ENCODE measurements at places on chromosomes 12 and 14. TPM values are rescaled to one million over a fixed set of nuclear protein-coding genes. Genes with fewer than 3 reads are reported as not detected.

- H3K27me3 ChIP-seq: no peaks in the 10 kb centered on the region
- DNase-seq: no peak
These were observed 170.6 kb upstream of the DIO2 start for GRCh38 chr14:80381807-80382363.

DNA sequence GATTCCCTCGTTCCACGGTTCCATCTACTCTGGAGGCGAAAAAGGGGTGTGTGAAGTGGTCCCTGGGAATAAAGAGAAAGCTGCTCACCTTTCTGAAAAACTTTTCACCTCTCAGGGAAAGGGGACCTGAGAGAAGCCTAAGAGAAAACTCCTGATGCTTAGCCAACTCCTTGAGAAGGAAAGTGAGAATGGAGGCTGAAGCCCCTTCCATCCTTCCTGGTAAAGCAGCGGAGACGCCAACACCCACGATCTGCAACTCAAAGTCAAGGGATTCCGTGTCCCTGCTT is 110.0 kb downstream of the ARF6 start:
- H3K4me1 ChIP-seq: peaks cover 57% of the 10 kb centered on the region
- no peaks in the 10 kb centered on the region for H3K27me3 ChIP-seq
- H3K4me3 ChIP-seq: peak overlapping the region; percentile 57
- H3K36me3 ChIP-seq: no peaks in the 10 kb centered on the region
- no peak for DNase-seq

DNA sequence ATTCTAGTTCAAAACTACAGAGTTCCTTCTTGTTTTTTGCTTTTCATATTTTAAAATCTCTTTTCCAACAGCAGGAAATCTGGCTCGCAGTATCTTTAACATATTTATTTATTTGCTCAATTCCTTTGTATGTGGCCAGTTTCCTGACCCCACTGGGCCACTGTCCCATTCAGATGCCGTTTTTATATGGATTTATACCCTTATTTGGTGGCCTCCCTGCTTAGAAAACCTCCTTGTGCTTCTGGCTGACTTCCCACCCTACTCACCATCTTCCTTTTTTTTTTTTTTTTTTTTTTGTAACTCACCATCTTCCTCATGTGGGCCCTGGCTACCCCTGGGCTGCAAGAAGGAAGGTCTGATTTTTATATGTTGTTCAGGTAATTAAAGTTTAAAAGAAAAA is 53.9 kb downstream of the TTLL5 start:
- DNase-seq: no peak
- H3K4me1 ChIP-seq: peaks cover 55% of the 10 kb centered on the region
- no peaks in the 10 kb centered on the region for H3K27me3 ChIP-seq

DNA sequence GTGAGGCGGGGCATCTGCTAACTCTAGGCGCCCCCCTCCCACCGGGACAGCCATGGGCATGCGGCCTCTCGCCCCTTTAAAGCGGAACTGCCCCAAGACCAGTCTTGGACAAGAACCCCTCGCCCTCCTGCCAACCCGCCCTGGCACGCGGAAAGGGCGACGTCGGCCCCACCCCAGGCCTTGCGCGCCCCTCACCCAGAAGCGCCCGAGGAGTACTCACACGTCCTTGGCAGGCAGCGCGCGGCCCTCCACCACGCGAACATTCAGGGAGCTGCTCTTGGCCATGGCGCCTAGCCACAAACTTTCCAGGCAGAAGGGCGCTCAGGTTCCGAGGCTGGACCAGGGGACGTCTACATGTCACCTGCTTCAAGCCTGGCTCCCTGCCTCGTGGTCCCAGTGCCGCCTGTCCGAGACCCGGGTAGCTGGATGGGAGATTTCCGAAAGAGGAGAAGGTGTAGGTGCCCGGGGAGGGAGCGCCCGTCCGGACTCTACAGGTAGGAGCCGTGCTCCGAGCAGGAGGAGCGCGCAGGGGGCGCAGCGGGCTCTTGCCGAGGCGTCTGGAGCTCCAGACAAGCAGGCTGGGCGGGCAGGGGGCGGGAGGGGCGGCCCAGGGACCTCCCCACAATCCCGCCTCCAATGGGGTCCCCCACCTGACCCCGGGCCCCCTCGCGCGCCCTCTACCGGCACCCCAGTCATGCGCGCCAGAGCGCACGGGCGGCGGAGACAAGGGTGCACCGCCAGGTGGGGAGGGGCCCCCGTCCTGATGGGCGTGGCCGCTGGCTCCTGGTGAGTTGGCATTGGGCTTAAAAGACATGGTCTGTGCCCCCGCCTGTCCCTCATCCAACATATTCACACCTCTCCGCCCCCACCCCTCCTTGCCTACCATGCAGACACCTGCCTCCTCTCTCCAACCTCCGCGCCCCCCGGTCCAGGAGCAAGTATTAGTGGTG is at the start of gene RASAL1:
Gene RASAL1, minus strand, starts transcription at position 584 of the 950 bp plus-strand sequence. Its CDS starts 299 bp downstream, at position 285.
- no peaks in the 10 kb centered on the region for H3K36me3 ChIP-seq
- no peak for DNase-seq
- peak within 1 kb of the TSS; percentile 9 for H3K4me3 ChIP-seq
- H3K4me1 ChIP-seq: no peaks in the 10 kb centered on the region

GRCh38 chr12:52097045-52097666 is 17.7 kb downstream of the SMIM41 start:
- DNase-seq: no peak
- no peaks in the 10 kb centered on the region for H3K4me1 ChIP-seq
- H3K27me3 ChIP-seq: peaks cover 46% of the 10 kb centered on the region

DNA sequence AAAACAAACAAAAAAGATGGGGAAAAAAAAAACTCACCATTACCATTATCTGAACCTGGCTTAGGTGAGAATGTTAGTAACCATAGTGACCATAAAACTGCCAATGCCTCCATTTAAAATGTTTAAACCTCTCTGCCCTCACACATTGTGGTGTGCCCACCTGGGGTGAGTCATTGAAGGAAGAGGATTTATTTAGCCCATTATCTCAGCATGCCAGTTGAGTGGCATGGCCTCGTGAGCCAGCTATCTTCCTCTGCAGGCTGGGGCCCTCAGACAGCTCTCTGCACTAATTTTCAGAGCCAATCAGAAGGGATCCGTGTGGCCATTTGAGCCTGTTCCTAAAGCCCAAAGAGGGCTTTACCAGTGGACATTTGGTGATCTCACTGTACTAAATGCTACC is 81.8 kb upstream of the CCDC198 start:
- no peaks in the 10 kb centered on the region for H3K4me1 ChIP-seq
- H3K27ac ChIP-seq: no peak overlapping the region
- no peak overlapping the region for H3K4me3 ChIP-seq
- no peak for DNase-seq

DNA sequence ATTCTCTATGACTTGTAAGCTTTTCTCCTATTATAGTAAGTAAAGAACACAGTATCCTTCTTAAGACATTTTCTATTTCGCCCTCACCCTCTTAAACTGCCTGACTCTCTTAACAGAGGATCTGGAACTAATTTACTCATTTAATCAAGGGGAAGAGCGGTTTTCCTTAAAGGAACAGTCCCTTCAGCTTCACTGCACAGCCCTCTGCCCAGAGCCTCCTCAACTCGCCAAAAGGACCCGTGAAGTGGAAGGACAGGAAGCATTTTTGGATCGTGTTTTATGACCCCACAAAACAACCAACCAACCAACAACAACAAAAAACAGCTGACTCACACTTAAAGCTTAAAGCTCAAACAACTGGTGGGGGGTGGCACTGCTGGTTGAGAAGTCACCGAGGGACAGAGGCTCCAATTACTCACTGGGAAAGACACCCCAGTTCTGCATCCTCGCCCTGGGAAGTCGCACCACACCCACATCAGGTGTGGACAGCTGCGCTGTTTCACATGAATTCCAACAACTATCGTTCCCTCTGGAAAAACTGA is 35.7 kb downstream of the NID2 start:
- H3K36me3 ChIP-seq: peaks cover 23% of the 10 kb centered on the region
- no peak overlapping the region for H3K4me3 ChIP-seq
- no peak for DNase-seq
- H3K27me3 ChIP-seq: no peaks in the 10 kb centered on the region
- H3K27ac ChIP-seq: peak overlapping the region; percentile 81

GRCh38 chr12:116053479-116054200 is 223.9 kb downstream of the MED13L start:
- H3K27me3 ChIP-seq: no peaks in the 10 kb centered on the region
- H3K36me3 ChIP-seq: no peaks in the 10 kb centered on the region
- H3K27ac ChIP-seq: peak overlapping the region; percentile 37
- DNase-seq: no peak
- H3K4me1 ChIP-seq: peaks cover 58% of the 10 kb centered on the region

GRCh38 chr12:132583736-132584135 is 26.6 kb downstream of the LRCOL1 start:
- no peak overlapping the region for H3K4me3 ChIP-seq
- H3K36me3 ChIP-seq: peaks cover 5% of the 10 kb centered on the region
- H3K27ac ChIP-seq: no peak overlapping the region
- no peak for DNase-seq

DNA sequence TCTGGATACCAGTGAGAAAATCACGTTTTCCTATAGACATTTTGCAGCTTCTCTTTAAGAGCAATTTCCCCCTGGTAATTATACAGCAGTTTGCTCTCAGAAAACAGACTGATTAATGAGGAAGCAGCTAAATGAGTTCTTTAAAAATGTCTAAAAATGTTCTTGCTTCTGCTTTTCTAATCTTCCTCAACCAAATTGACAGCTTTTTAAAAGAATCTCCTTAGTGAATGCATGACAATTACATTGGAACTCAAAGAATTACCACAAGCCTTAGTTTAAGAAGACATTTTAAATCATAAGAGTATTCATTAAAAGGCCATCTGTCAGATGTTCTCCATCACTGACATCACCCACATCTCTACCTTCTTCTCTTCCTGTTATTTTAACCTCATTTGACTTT is 135.8 kb upstream of the PLXNC1 start:
- H3K4me3 ChIP-seq: no peak overlapping the region
- no peak for DNase-seq
- peaks cover 2% of the 10 kb centered on the region for H3K4me1 ChIP-seq

- no peak for DNase-seq
- no peak overlapping the region for H3K27ac ChIP-seq
- no peaks in the 10 kb centered on the region for H3K27me3 ChIP-seq
- peaks cover 3% of the 10 kb centered on the region for H3K4me1 ChIP-seq
- no peak overlapping the region for H3K4me3 ChIP-seq
- peaks cover 12% of the 10 kb centered on the region for H3K36me3 ChIP-seq
These were observed 40.3 kb downstream of the CFAP251 start for GRCh38 chr12:121958541-121959240.

GRCh38 chr14:45201905-45202304 is 51.1 kb downstream of the MIS18BP1 start:
- peaks cover 5% of the 10 kb centered on the region for H3K36me3 ChIP-seq
- H3K4me3 ChIP-seq: no peak overlapping the region
- H3K27ac ChIP-seq: no peak overlapping the region
- no peaks in the 10 kb centered on the region for H3K27me3 ChIP-seq

DNA sequence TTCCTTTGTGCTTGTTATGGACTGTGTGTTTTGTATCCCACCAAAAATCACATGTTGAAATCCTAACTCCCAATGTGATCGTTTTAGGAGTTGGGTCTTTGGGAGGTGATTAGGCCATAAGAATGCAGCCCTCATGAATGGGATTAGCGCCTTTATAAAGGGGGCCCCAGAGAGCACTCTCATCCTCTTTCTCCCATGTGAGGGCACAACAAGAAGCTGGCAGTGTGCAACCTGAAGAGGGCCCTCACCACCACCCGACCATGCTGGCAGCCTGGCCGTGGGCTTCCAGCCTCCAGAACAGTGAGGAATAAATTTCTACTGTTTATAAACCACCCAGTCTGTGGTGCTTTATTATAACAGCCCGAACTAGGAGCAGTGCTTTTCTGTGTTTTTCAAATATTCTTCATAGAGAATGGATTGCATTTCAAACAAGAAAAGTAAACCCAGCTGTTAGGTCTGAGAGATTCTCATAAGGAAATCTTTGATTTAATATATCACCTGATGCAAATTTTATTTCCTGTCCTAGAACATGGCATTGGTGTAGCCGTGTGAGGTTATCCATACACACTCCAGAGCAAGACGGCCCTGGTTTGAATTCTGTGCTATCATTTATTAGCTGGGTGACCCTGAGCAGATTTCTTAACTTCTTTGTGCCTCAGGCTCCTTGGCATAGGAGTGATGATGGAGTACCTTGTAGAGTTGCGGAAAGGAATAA is 27.8 kb downstream of the HSPB8 start:
- H3K27me3 ChIP-seq: peaks cover 9% of the 10 kb centered on the region
- DNase-seq: no peak
- H3K27ac ChIP-seq: no peak overlapping the region
- no peak overlapping the region for H3K4me3 ChIP-seq
- H3K4me1 ChIP-seq: no peaks in the 10 kb centered on the region

- H3K36me3 ChIP-seq: peaks cover 36% of the 10 kb centered on the region
- H3K4me1 ChIP-seq: peaks cover 16% of the 10 kb centered on the region
- no peak overlapping the region for H3K4me3 ChIP-seq
- DNase-seq: no peak
- H3K27me3 ChIP-seq: no peaks in the 10 kb centered on the region
These were observed 26.3 kb downstream of the ANAPC5 start for GRCh38 chr12:121325922-121326396.

DNA sequence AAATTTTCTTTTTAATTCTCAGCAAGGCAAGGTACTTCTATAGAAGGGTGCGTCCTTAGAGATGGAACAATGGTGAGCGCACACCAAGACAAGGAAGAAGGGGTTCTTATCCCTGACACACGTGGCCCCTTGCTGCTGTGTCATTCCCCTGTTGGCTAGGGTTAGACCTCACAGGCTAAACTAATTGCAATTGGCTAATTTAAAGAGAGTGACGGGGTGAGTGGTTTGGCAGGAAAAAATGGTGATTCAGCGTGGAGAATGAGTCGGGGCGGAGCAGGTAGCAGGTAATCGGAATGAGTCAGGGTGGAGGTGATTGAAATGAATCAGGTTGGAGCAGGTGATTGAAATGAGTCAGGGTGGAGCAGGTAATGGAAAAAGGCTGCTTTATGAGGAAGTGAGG is 36.3 kb upstream of the HECTD1 start:
- DNase-seq: no peak
- H3K4me3 ChIP-seq: no peak overlapping the region
- no peaks in the 10 kb centered on the region for H3K27me3 ChIP-seq
- no peak overlapping the region for H3K27ac ChIP-seq

- H3K27me3 ChIP-seq: no peaks in the 10 kb centered on the region
- no peaks in the 10 kb centered on the region for H3K4me1 ChIP-seq
- no peak for DNase-seq
- H3K4me3 ChIP-seq: no peak overlapping the region
These were observed 9.6 kb downstream of the PFKM start for GRCh38 chr12:48128800-48129199.

GRCh38 chr12:77007476-77007875 is 57.9 kb downstream of the E2F7 start:
- H3K4me1 ChIP-seq: peaks cover 25% of the 10 kb centered on the region
- H3K27me3 ChIP-seq: no peaks in the 10 kb centered on the region
- H3K27ac ChIP-seq: no peak overlapping the region
- no peak for DNase-seq
- H3K36me3 ChIP-seq: no peaks in the 10 kb centered on the region

Gene ENDOU
- total RNA-seq: not detected

Gene IGFBP6
- total RNA-seq: 10.0 TPM

Gene TMEM233
- total RNA-seq: not detected

Gene LMO3
- total RNA-seq: not detected

Gene GPR68
- 0.46 TPM for total RNA-seq

Gene DAO
- not detected for total RNA-seq

Gene PIWIL1
- not detected for total RNA-seq

Gene TMEM63C
- total RNA-seq: 8.7 TPM

All from chondrocyte (in vitro differentiated cells).